ENCODE measurements at places on chromosomes 6 and 20.

GRCh38 chr20:18256440-18257090, 31.8 kb upstream of the ZNF133 start:
- no peak for DNase-seq

- DNase-seq, result peak; percentile 42
These were observed 1.7 kb downstream of the NUDT3 start for GRCh38 chr6:34390531-34391472.

DNA sequence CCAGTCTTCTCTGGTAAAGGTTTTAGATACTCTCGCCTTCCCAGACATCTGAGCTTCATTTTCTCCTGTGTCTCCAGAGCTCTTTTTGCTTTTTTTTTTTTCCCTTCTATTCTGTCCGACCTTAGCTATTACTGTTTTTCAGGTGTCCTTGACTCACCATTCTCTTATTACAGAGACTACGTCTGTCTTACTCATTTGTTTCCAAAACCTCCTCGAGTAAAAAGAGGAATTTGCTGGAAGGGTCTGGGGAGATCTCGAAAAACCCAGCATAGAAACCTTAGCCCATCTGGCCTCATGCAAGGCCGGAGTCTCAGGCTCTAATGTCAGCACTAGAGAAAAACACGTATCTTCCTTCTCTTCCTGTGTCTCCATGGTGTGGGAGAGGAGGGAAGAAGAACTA, 109.2 kb upstream of the CARMIL1 start:
- DNase-seq, result no peak

DNA sequence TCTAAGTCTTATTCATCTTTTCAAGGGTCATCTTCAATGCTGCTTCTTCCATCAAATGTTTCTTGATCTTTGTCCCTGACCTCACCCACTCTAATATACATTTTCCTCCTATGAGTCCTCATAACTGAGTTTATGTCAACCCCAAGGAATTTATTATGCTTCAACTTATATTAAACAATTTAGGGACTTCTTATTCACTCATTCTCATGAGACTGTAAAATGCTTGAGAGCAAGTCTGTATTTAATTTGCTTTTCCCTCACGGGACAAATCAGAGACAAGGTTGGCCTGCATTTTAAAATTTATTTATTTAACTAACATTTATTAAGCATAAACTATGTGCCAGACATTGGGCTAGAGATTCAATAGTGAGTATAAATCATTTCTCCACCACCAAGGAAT, 312.0 kb upstream of the NT5E start:
- DNase-seq, result no peak

GRCh38 chr20:60024801-60025200, 66.6 kb downstream of the CDH26 start:
- DNase-seq, result no peak

- DNase-seq, result no peak
These were observed 127.1 kb upstream of the AHI1 start for GRCh38 chr6:135624402-135625295.

DNA sequence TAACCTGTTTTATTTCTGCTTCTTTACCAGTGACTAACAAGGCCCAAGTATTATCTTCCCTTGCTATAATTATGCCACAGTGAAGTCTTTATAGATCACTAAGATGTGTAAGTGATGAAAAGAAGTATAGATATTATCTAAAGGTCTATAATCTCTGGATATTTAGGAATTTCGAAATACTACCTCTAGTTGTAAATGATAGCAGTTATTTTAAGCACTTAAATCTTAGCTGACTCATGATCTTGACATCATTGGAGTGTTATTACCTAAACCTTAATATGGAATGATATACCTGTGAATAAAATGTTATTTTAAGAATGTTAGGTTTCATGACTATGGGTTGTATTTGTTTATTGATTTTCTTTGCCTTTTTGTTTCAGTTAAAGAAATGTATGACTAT, 31.5 kb downstream of the CDC40 start:
- DNase-seq, result no peak

- DNase-seq, result no peak
These were observed 8.9 kb downstream of the PNISR start for GRCh38 chr6:99416226-99416625.

GRCh38 chr6:75430631-75431325, 62.8 kb downstream of the FILIP1 start:
- DNase-seq, result peak; percentile 16

DNA sequence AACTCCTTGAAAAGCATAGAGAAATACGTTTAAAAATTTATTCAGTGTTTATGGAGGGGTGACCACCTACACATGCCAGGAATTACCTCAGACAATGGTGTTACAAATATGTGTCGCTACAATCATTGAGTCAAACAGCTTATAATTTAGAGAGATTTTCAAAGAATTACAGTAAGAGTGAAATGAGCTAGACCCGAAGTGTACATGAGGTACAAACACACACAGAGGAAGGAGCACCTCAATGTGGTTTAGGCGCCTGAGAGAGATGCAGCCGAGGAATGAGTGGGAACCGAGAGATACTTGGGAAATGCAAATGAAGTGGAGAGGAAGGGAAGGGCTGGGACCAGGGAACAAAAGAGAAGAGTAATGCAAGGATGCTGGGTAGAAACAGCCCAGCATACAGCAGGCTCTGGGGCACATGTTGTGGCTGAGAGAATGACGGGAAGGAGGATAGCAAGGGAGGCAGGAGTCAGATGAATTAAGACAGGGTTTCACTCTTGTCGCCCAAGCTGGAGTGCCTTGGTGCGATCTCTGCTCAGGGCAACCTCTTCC, 15.5 kb downstream of the EEF1E1 start:
- no peak for DNase-seq

DNA sequence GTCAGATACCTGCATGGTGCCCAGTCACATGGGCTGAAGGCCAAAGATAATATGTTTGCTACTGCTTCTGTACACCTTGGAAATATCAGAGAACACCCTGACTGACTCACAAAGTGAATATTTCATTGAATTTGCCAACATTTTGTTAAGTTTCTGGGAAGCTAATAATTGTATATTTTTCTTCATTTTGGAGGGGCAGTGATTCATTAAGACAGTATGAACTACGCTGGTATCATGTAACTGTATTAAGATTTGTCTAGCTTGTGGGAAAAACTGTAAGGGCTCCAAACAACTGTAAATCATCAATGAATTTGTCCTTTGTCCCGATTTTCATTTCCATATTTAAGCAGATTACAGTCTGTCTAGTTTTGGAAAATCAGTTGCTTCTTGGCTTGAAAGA, 102.3 kb upstream of the CCN2 start:
- DNase-seq, result no peak

- DNase-seq, result no peak
These were observed 177.6 kb downstream of the ARID1B start for GRCh38 chr6:156954816-156955215.

DNA sequence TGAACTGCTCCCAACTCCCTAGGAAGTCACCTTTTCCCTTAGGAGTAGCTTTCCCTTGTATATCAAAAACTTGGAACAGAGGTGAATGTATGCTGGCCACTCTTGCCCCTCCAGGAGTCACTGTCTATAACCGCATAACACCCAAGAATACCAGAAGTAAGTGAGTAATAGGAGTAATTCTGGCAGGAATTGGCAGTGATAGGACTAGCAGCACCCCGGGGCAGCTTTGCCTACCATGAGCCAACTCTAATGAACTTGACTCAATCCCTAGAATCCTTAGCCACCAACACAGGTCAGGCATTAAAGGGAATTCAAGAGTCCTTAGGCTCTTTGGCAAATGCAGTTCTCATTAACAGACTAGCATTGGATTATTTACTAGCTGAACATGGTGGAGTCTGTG, 28.8 kb upstream of the CD164 start:
- DNase-seq, result no peak

All from NCI-H1092 treated with DMSO at 0.1 percent for 48 hours (cell line).